Endothelial cell (in vitro differentiated cells): ENCODE measurements at places on chromosomes 12 and 14.
A peak's percentile ranks its signal among the peaks of the same experiment; 100 is the strongest.

GRCh38 chr14:106681161-106681560 lies 1154.8 kb downstream of the TMEM121 start:
- no peak overlapping the region for H3K27ac ChIP-seq
- no peak for DNase-seq
- H3K4me3 ChIP-seq = no peak overlapping the region
- no peaks in the 10 kb centered on the region for H3K36me3 ChIP-seq
- no peaks in the 10 kb centered on the region for H3K27me3 ChIP-seq

DNA sequence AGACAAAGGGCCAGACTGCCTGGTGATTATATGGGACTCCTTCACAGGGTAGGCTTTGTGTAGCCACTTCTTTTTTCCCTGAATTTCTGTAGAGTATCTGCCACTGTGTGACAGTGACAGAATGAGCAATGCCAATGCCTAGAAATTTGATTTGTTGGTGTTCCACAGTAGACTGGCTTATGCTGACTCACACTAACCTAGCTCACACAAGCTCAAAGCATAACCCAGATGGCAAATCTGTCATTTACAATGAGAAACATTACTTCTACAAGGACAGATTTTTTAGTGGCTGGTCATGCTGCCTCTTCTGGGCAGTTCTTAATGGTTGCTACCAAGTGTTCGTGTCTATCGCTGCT lies 15.9 kb downstream of the CFAP251 start:
- H3K27ac ChIP-seq = no peak overlapping the region
- H3K4me1 ChIP-seq = peaks cover 18% of the 10 kb centered on the region
- peaks cover 3% of the 10 kb centered on the region for H3K27me3 ChIP-seq
- H3K36me3 ChIP-seq = peaks cover 19% of the 10 kb centered on the region

- no peaks in the 10 kb centered on the region for H3K27me3 ChIP-seq
- DNase-seq = no peak
- no peak overlapping the region for H3K27ac ChIP-seq
- no peak overlapping the region for H3K4me3 ChIP-seq
- H3K36me3 ChIP-seq = peaks cover 4% of the 10 kb centered on the region
- H3K4me1 ChIP-seq = peaks cover 7% of the 10 kb centered on the region
Measured at GRCh38 chr14:63413009-63413408, 94.3 kb upstream of the GPHB5 start.

DNA sequence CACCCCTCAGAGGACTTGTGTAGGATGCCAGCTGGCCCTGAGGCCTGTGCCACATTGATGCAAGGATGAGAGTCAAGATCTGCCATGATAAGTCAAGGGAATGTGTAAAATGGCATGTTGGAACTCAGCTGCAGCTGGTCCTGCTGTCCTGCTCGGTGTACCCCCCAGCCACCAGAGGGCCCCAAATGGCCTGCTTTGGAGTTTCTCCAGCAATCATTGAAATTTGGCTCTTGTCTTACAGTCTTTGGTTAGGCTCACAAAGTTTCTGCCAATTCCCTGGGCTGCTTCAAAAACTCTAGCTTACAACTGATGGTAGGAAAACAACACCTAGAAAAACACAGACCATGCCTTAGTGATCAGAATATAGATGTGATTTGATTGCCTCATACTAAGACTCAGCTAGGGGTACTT lies 76.8 kb downstream of the HSD17B6 start:
- no peaks in the 10 kb centered on the region for H3K36me3 ChIP-seq
- H3K4me3 ChIP-seq = no peak overlapping the region
- no peaks in the 10 kb centered on the region for H3K27me3 ChIP-seq

DNA sequence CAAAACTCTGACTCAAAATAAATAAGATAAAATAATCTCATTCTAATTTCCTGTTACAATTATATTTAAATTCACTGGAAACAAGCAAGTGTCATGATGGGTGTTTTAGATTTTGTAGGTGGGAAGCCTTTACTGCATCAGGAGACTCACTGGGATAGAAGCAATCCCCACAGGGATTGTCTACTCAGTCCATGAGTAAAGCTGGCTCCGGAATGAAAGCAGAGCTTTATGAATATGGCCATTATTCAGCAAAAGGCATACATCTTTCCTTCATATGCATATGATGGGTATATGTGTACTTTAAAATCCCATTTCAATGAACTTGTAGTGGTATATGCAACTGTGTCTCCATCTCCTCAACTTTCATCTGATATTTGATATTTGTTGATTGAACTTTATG lies 25.4 kb upstream of the PPM1H start:
- H3K27me3 ChIP-seq = no peaks in the 10 kb centered on the region
- peaks cover 13% of the 10 kb centered on the region for H3K4me1 ChIP-seq
- H3K27ac ChIP-seq = no peak overlapping the region
- no peak overlapping the region for H3K4me3 ChIP-seq
- DNase-seq = no peak
- no peaks in the 10 kb centered on the region for H3K36me3 ChIP-seq

GRCh38 chr12:65640489-65640901 lies 183.8 kb upstream of the HMGA2 start:
- no peak overlapping the region for H3K4me3 ChIP-seq
- DNase-seq = no peak
- H3K27ac ChIP-seq = no peak overlapping the region
- H3K36me3 ChIP-seq = no peaks in the 10 kb centered on the region
- no peaks in the 10 kb centered on the region for H3K27me3 ChIP-seq

DNA sequence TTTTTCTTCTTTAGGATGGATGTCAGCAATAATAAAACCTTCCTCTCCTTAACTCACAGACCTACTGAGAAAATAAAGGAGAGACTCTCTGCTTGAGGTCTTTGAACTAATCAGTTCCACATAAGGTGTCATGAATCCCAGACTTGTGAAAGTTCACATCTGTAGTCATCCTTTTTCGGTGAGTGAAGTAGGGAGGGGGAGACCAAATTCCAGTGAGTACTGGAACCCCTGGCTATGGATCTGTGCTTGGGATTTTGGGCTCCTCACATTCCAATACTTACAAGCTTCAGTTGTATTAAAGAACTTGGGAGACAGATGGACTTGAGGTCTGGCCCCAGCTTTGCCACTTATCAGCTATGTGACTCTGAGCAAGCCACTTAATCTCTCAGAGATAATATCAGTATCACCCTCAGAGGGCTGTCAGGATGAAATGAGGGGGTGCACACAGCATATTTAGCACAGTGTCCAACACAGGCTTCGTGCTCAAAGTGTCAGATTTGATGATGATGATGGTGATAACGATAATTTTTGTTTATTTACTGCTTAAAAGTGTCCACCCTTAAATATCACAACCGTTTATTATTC lies 34.8 kb upstream of the APPL2 start:
- H3K27me3 ChIP-seq = no peaks in the 10 kb centered on the region
- H3K4me3 ChIP-seq = no peak overlapping the region
- DNase-seq = no peak

GRCh38 chr12:132173135-132174014 lies 29.1 kb downstream of the NOC4L start:
- peaks cover under 1% of the 10 kb centered on the region for H3K4me1 ChIP-seq
- H3K27ac ChIP-seq = no peak overlapping the region
- no peak for DNase-seq
- no peaks in the 10 kb centered on the region for H3K36me3 ChIP-seq
- peaks cover 17% of the 10 kb centered on the region for H3K27me3 ChIP-seq

GRCh38 chr14:71361874-71362273 lies 454.6 kb downstream of the PCNX1 start:
- H3K27me3 ChIP-seq = no peaks in the 10 kb centered on the region
- no peak overlapping the region for H3K27ac ChIP-seq
- DNase-seq = no peak
- H3K4me1 ChIP-seq = peaks cover 19% of the 10 kb centered on the region
- no peak overlapping the region for H3K4me3 ChIP-seq

GRCh38 chr14:95267306-95267705 lies 52.4 kb downstream of the CLMN start:
- DNase-seq = no peak
- H3K4me3 ChIP-seq = no peak overlapping the region
- H3K27ac ChIP-seq = no peak overlapping the region
- H3K36me3 ChIP-seq = no peaks in the 10 kb centered on the region

- peaks cover 40% of the 10 kb centered on the region for H3K36me3 ChIP-seq
- peaks cover 1% of the 10 kb centered on the region for H3K27me3 ChIP-seq
- H3K4me3 ChIP-seq = peak overlapping the region; percentile 16
Measured at GRCh38 chr12:2922329-2922728, 31.6 kb downstream of the TULP3 start.

DNA sequence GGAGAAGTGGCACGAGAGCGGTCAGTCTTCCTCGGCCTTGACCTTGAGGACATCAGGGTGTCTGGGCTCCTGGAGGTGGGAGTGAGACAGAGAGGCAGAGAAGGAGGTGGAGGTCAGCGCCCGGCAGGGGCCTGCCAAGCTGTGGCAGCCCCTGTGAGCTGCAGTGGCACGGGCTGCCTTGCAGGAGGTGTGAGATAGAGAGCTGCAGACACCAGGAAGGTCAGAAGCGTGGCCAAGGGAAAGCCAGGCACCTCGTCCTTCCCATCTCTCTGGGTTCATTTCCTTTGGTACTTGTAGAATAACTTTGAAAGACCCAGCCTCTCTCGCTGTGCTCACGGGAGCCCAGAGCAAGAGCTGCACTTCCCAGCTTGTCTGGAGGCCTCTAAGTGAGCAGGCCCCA lies 98.1 kb downstream of the TSPAN9 start:
- peaks cover 13% of the 10 kb centered on the region for H3K36me3 ChIP-seq
- peaks cover 66% of the 10 kb centered on the region for H3K4me1 ChIP-seq
- peaks cover 17% of the 10 kb centered on the region for H3K27me3 ChIP-seq
- H3K4me3 ChIP-seq = no peak overlapping the region

DNA sequence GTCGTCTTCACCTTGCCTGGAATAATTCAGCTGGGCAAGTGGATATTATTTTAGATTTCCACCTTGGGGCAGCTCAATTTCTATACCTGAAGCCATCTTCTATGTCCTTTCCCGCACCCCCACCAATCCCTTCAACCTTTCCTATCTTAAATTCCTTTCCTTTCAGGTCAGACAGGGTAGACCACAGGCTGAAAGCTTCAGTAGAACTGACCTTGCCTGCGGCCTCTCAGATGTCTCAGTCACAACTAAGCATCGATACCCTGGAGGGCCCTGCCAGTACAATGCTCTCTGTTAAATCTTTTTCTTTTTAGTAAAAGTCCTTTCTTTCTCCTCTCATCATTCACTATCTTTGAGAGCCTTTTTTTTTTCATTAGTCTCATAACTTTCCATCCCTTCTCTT lies 38.9 kb downstream of the SLC2A14 start:
- no peak overlapping the region for H3K4me3 ChIP-seq
- H3K36me3 ChIP-seq = no peaks in the 10 kb centered on the region
- no peaks in the 10 kb centered on the region for H3K27me3 ChIP-seq
- no peak overlapping the region for H3K27ac ChIP-seq
- DNase-seq = no peak
- H3K4me1 ChIP-seq = peaks cover 13% of the 10 kb centered on the region

DNA sequence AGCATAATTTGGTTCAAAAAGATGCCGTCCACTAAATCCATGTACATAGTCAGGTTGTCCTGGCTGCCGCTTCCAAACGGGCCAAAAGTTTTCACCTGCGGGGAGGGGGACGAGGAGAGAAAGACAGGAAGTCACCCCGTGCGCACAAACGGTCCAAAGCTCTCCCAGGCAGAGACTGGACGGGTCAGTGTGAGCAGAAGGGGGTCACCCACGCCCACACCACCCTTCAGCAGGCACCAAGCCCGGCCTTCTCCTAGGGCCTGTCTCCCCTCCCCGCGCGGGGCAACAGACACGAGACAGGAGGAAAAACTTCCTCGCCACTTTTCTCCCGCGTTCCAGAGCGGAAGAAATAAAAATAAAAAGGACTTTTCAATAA lies 888 bp downstream of the CCDC88C start:
- peaks cover 31% of the 10 kb centered on the region for H3K4me1 ChIP-seq
- H3K4me3 ChIP-seq = peak overlapping the region; percentile 94
- H3K27ac ChIP-seq = peak overlapping the region; percentile 65
- H3K36me3 ChIP-seq = peaks cover 8% of the 10 kb centered on the region

DNA sequence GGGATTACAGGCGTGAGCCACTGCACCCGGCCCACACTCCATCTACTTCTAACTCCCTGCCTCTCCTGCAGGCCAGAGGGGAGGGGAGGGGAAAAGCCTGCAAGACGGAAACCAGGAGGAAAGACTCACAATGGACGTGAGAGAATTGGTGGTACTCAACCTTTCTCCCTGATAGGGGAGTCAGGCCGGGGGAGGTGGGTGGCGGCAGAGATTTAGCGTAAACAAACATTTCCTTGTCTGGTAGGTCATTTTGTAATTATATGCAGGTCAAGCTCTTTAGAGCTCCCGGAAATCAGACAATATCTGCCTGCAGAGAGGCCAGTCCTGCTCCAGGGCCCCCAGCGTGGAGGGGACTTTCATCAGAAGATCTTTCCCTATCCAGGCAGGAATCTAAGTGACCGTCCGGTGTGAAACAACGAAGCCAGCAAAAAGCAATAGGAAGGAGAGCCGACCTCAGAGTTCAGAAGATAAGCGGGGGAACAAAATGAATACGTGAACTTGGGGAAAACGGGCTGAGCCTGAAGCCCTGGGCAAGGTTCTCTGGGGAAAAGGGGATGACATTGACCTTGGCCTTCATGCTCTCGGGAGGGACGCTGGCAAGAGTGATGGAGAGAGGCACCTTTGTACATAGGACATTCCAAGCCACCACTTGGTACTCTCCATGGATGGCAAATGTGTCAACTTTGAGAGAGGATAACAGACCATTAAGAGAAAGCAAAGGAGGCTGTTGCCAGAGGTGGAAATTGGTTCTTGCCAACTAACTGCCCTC lies 62.3 kb downstream of the SPRING1 start:
- no peaks in the 10 kb centered on the region for H3K36me3 ChIP-seq
- H3K4me1 ChIP-seq = peaks cover 12% of the 10 kb centered on the region
- peaks cover 2% of the 10 kb centered on the region for H3K27me3 ChIP-seq

- H3K27me3 ChIP-seq = peaks cover 6% of the 10 kb centered on the region
- H3K4me3 ChIP-seq = no peak overlapping the region
- H3K36me3 ChIP-seq = no peaks in the 10 kb centered on the region
- peak; percentile 49 for DNase-seq
- no peaks in the 10 kb centered on the region for H3K4me1 ChIP-seq
Measured at GRCh38 chr12:58176296-58176869, 235.0 kb downstream of the ATP23 start.

DNA sequence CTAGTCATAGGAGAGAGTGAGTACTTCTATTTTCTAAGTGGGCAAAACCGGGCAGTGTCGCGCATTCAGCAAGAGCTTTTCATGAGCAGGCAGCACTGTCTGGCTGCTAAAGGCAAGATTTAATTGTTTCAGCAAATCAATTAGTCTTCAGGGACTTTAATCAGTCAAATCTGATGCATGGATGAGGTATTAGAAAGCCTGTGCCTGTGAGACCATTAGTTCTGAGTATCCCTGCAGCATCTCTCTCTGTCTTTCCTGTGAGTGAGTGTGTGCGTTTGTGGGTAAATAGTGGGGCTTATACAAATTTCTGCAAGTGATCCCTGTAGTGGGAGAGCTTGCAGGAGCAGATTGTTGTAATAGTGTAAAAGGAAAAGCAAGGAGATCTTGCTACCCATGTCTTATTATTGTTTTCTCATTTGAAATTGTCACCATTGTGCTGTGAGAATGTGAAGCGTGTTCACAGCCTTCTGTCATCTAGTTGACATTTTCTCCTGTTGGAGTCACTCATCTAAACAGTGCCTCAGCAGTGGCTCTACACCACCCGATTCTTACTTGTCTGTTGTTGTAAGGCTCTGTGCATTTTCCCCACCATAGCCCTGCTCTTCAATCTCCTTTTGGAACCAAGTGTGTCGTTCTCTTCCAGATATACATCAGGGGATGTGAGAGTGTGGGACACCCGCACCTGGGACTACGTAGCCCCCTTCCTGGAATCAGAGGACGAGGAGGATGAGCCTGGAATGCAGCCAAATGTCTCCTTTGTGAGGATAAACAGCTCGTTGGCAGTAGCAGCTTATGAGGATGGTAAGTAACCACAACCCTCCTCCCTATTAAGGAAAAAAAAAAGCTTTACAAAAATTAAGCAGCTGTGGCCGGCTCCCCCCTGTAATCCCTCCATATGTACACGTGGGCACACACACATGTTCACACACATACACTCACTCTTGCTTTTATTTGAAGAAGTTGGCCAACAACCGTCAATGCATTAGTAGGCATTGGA lies 53.6 kb downstream of the FBXW8 start:
- no peak overlapping the region for H3K27ac ChIP-seq
- H3K27me3 ChIP-seq = peaks cover 6% of the 10 kb centered on the region
- DNase-seq = no peak
- H3K4me1 ChIP-seq = peaks cover 22% of the 10 kb centered on the region
- peaks cover 10% of the 10 kb centered on the region for H3K36me3 ChIP-seq
- no peak overlapping the region for H3K4me3 ChIP-seq
